CD4-positive, alpha-beta T cell treated with Interleukin-6 at 100 ng/mL for 8 hours (primary cell): ENCODE measurements at places on chromosomes 16 and 17.
A peak's percentile ranks its signal among the peaks of the same experiment; 100 is the strongest.

DNA sequence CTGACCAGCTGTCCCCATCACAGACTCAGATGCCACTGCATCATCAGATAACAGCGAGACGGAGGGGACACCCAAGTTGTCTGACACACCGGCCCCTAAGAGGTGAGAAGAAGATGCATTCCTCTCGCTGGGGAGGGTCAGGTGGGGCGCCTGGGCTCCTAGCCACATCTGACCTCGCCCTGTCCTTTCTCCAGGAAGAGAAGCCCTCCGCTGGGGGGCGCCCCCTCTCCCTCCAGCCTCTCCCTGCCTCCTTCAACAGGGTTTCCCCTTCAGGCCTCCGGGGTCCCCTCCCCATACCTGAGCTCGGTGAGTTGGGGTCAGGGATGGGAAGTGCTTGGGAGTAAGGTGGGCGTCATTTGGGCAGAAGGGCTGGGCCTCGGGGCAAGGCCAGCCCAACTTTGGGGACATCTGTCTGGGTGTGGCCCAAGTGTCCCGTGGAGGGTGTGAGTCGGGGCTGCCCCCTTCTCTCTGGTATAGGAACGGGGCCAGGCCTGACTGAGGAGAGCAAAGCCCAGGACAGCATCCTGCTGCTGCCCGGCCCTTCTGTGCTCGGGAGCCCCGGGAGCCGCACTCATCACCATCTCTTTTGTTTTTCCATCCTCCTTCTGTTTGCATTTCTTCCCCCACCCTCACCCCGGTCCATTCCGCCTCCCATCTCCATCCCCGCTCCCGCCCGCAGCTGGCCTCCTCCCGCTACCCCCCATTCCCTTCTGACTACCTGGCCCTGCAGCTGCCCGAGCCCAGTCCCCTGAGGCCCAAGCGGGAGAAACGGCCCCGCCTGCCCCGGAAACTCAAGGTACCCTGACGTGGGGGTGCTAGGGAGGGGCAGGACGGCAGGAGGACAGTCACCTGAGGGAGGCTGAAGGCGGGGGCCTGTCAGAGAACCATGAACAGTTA is 4.9 kb downstream of the INO80E start:
- no peak for DNase-seq

- no peak for DNase-seq
These were observed 17.8 kb downstream of the SPECC1 start for GRCh38 chr17:20026960-20027359.

DNA sequence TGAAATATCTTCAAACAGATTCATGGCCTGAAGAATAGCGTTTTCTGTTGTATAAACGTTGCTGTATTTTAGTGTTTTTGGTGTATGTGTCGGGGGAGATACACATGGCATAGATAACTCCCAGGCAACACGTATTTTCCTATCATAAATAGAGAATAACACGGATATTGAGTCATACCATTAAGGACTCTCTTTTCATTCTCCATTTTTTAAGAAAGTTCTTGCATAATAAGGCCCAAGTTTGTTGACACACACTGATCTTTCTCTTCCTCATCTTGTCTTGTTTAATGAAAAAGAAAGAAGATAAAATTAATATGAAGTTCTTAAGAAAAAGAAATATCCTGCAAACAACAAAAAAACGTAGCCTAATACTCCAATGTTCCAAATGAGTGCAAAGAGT is 13.4 kb downstream of the ABCA8 start:
- no peak for DNase-seq

GRCh38 chr16:85003725-85004586 is 7.4 kb downstream of the ZDHHC7 start:
- no peak for DNase-seq

- no peak for DNase-seq
These were observed 23.8 kb downstream of the OGFOD1 start for GRCh38 chr16:56475201-56475600.

DNA sequence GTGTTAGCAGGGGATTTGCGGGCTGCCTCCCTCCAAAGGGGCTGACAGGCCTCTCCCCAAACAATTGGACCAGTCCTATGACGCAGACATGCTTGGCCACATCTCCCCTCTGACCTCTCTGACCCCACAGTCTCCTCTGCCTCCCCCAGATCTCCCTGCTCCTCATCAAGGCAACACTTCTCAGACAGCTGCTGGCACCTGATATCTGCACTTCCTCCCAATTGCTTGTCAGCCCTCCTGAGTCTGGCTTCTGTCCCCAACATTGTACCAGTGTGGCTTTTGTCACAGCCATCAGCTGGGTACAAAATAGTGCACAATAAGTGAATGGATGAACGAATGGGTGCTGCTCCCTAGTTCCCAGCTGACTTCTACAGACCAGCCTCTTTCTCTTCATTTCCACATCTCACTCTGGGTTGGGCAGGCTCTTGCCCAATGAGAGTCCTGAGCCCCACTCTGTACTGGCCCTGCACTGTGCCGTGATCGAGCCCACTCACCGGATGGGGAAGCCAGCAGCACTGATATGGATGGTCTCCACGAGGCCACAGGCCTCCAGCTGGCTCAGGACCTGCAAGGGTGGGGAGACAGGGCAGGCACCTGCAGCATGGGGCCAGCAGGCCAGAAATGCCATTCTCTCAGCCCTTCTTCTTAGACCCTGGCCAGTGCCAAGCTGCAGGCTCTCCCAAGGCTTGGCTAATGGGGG is 17.1 kb downstream of the ZNHIT3 start:
- no peak for DNase-seq

DNA sequence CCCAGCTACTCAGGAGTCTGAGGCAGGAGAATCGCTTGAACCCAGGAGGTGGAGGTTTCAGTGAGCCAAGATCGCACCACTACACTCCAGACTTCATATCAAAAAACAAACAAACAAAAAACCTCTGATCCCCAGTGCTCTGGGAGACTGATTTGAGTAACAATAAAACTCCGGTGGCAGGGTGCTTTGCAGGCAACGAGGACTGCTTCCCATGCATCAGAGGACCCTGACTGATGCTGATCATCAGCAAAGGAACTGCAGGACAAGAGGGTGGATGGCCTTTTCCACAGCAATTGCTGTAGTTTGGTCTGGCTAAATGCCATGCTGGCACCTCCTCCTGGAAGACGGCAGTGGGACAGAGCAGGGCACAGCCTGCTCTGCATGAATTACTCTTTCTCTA is 6.4 kb upstream of the SLC39A11 start:
- DNase-seq, result no peak

- DNase-seq, result no peak
These were observed 102.1 kb downstream of the CLEC16A start for GRCh38 chr16:11046382-11046931.

DNA sequence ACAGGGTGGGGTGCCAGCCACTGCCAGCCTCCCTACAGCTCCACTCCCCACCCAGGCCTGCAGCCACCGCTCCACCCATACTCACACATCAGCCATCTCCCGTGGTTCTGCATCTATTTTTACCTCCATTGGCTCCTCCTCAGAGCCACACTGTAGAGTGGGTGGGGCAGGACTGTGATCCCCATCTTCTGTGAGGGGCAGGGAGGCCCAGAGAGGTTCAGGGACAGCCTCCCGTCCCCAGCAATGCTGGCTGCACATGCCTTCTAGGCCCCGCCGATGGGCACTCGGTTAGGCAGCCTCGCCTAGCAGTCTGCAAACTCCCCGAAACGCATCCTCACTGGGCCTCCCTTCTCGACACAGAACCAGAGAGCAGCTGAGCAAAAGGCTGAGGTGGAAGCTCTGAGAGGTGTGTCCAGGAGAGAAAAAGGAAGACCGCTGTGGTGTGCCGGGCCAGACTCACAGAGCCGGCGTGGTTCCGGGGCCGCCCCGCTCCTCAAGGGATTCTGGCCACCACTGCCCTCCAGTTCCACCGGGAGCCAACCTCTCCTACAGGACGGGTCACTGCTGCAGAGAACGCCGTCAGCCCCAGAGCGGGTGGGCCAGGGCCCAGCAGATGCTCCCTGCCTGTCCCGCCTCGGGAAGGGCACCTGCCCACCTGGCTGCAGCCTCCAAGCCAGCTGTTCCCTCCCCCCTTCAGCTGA is 71.9 kb downstream of the ABR start:
- no peak for DNase-seq

DNA sequence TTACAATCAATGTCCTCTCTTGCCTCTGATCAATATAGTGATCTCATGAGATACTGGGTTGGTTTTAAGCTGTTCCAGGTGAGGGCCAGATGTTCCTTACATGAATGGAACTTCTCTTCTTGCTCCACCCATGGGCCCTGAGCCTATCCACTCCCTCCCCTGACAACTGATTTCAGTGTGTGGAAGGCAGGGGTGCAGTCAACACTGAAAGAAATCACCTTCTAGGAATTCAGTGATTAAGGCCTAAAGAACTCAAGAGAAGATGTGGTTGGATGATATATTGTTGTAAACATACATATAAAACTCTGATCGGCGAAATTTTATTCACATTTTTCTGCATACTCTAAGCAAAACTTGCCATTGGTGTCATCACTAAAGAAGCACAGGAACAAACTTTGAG is 6.7 kb upstream of the GOSR2 start:
- DNase-seq, result no peak

- no peak for DNase-seq
These were observed 256.9 kb downstream of the ENGASE start for GRCh38 chr17:79331492-79331891.

GRCh38 chr16:12010388-12011251 is 34.1 kb downstream of the SNX29 start:
- DNase-seq, result no peak

- DNase-seq, result no peak
These were observed 29.9 kb downstream of the ABCA6 start for GRCh38 chr17:69111794-69112193.

DNA sequence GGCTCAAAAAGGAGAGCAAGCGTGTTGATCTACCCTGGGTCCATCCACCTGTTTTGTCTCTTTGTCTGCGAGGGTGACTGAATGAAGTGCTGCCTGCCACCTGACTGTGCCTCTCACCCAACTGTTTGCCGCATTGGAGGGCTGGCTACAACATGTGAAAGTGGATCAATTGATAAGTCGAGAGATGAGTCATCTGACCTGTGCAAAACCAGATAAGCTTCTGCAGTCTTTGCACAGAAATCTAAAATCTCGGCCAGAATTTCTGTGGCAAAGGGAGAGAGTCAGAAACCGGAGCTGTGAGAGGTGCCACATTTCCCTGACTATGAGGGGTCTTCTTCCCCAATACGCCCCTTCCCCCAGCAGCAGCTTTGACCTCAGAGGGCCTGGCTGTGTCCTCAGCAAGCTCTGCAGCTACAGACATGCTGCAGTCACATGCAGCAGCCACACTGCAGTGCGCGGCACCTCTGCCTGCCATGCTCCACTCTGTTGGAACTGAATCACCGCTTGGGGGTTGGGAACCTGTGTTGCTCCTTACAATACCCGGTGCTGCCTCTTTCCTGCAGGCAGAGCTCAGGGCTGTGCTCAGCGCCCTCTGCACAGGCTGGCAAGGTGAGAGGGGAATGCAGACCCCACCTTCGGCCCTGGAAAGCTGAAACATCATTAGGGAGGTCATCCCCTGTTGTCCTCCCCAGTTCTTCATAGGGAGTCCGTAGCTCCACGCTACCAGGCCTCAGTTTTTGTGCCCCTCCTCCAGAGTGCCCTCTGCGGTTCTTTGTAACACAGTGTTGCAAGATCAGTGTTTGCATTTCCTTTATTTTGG is 16.2 kb upstream of the HAS3 start:
- no peak for DNase-seq

- no peak for DNase-seq
These were observed 335.9 kb upstream of the TNRC6C start for GRCh38 chr17:77622647-77623046.

- no peak for DNase-seq
These were observed 21.8 kb downstream of the RAB11FIP4 start for GRCh38 chr17:31413081-31413799.

- DNase-seq, result no peak
These were observed 20.0 kb upstream of the ZFHX3 start for GRCh38 chr16:73067671-73068540.

DNA sequence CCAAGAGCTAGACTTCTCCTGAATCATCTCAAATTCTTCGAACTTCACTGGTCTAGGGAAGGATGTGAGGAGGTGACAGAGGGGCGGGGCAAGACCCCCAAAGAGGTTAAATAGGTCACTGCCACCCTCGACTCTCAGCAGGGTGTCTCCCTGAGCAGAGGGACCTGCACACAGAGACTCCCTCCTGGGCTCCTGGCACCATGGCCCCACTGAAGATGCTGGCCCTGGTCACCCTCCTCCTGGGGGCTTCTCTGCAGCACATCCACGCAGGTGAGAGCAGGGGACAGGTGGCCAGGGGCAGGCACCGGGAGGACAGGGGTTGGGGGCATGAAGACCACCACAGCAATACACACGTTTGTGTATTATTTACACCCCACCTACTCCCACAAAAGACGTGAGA is 9.2 kb downstream of the CCL17 start:
- DNase-seq, result no peak

GRCh38 chr17:64418506-64419339 is 28.1 kb upstream of the PECAM1 start:
- peak; percentile 59 for DNase-seq

DNA sequence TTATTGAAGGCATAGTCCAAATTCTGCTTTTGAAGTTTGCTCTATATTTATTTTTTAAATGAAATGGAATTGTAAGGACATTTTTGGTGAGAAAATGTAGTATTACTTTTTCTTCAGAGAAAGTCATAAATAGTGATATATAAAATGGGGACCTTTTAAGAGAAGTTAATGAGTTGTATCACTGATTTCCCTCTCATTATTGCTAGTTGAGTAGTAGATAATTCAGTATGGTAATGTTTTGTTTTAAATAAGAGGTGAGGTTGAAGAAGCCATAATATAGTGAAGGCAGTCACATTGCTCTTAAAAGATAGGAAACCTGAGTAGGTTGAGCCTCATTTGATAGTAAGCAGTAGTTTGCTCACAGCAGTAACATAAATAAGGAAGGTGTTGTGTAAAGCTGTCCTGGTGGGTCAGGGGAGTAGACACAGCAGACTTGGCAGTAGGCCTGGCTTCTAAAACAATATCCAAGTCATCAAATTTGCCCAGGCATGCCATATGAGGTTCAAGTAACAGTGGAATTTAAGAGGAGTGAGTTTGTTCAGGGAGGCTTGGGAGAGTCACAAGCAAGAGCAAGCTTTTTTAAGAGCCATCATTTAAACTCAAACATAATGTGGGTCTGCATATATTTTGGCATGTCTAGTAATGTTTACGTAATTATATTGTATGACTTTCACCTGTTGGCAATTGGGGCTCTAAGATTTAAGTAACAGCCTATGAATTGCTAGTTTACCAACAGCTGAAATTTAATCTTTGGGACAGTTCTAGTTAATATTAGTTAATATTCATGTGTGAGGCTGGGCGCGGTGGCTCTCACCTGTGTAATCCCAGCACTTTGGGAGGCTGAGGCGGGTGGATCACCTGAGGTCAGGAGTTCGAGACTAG is 6.5 kb downstream of the NFATC3 start:
- DNase-seq, result no peak

GRCh38 chr16:50925758-50926357 is 184.0 kb downstream of the CYLD start:
- no peak for DNase-seq

DNA sequence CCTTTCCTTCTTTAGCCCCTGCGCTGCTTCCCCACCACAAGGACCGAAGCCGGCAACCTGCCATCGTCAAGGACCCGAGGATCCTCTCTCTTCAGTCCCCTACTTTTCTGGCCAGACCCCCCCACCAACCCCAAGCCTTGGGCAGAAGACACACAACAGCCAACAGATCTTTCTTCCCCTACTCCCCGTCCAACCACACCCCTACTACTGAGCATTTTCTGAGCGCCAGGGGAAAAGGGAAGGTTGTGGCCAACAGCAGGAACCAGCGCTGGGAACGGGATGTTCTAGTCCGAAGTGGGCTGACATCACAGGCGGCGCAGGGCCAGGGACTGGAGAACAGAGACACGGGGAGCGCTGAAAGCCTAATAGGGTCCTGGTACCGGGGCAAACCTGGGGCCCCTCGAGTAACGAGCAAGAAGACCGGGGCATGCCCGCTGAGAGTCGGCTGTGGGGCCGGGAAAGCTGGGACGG is 528 bp downstream of the PER1 start:
- no peak for DNase-seq
